NCI-H1436 treated with DMSO at 0.1 percent for 48 hours (cell line): ENCODE measurements at places on chromosomes 11 and 22.

DNA sequence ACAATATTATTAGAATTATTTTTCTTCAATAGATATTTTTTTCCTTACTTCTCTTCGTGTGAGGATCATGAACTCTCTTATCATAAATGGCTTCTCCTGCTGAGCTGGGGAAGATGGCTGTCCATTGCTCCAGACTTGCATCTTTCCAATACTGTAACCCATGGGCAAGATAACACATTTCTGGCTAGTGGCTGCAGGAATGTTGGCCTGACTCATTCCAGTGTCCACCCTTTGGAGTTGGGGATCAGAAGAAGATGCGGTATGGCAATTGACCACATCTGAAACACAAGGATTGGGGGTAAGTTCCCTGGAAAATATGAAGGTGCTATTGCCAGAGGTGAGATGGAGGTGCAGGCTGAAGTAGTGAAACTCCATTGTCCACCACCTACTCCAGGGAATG is 92.8 kb downstream of the FAR1 start:
- DNase-seq: no peak

GRCh38 chr11:79431535-79431934 is 9.3 kb downstream of the TENM4 start:
- DNase-seq: no peak

DNA sequence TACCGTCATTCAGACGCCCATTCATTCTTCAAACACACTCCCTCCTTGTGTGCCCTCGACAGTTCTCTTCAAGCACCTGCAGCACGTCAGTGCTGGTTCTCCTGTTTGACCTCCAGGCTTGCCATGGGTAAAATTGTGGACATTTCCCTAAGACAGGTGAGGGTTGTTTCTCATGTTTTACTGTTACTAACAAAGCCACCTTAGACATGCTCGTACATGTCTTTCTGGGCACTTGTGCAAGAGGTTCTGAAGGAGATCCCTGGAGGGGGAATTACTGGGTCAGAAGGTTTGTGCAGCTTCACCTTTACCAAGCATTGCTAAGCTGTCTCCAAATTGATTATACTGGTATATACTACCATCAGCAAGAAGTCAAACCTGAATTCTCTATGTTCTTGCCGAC is 189.7 kb upstream of the TMEM45B start:
- DNase-seq: no peak

DNA sequence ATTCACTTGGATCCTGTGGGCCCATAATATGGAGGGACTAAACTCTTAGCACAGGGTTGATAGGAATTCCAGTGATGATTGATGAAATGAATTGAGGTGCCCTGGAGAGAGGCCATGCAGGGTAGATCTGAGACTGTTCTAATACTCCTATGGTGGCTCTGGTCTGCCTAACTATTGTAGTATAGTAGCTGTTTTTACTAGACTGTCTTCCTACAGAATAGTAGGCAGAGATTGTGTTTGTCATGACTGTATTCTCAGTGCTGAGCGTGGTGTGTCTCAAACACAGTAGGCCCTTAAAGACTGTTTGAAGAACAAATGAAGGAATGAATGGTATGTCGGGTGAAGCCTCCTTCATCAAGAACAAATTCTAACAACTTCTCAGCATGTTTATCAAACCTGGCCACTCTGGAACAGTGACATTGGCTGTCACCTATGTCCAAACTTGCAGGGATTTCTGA is 107.0 kb upstream of the SESN3 start:
- DNase-seq: no peak
